AML-193 (cell line): ENCODE measurements at places on chromosomes 13 and 19.

- no peak for DNase-seq
Measured at GRCh38 chr13:63041640-63042414, 1626.2 kb upstream of the PCDH20 start.

DNA sequence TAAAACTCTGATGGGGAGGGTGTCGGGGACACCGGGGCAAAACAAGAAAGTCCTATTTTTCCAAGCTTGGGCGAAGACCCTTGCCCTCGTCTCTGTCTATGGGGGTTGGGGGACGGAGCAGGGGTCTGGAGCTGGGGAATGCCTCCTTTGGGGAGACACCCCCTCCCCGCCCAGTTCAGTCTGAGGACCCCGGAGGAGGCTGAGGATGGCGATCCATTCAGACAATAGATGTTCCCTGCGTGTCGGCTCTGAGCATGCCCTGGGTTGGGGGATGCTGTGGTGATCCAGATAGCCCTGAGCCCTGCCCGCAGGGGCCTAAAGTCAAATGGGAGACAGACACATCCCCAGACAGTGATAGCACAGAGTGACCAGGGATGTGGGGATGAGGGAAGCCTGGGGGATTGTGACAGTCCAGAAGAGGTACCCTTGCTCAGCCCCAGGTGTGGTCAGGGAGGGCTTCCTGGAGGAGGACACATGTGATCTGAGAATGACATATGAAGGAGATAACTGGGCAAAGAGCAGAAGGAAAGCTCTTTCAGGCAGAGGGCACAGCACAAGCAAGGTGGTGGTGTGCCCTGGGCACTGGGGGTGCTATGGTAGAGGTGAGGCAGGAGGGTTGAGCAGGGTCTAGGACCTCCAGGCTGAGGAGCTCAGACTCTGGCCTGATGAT, 9.1 kb downstream of the LRFN3 start:
- DNase-seq = no peak

GRCh38 chr19:38734426-38735256, 9.6 kb downstream of the CAPN12 start:
- DNase-seq = peak; percentile 12

GRCh38 chr13:97141564-97142005, 80.5 kb upstream of the MBNL2 start:
- no peak for DNase-seq

- DNase-seq = no peak
Measured at GRCh38 chr13:48891586-48891985, 84.1 kb upstream of the FNDC3A start.

DNA sequence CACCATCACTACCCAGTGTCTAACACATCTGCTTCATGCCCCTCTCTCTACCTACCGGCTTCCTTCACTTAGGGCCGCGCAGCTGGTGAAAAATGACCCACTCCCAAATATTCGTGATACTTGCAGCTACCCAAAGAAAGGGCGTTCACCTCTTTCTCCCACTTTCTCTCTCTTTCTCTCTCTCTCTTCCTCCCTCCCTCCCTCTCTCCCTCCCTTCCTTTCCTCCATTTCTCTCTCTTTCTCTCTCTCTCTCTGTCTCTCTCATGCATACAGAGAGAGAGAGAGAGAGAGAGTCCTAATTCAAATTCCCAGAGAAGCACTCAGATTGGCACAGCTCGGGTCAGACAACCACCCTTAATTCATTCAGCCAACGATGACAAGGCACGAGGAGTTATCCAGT, 27.7 kb upstream of the POP4 start:
- DNase-seq = no peak

- DNase-seq = no peak
Measured at GRCh38 chr19:58544591-58545285, 874 bp downstream of the TRIM28 start.

GRCh38 chr19:20186174-20186573, 19.2 kb downstream of the ZNF486 start:
- no peak for DNase-seq

- no peak for DNase-seq
Measured at GRCh38 chr13:48518083-48518482, 14.8 kb downstream of the RCBTB2 start.

DNA sequence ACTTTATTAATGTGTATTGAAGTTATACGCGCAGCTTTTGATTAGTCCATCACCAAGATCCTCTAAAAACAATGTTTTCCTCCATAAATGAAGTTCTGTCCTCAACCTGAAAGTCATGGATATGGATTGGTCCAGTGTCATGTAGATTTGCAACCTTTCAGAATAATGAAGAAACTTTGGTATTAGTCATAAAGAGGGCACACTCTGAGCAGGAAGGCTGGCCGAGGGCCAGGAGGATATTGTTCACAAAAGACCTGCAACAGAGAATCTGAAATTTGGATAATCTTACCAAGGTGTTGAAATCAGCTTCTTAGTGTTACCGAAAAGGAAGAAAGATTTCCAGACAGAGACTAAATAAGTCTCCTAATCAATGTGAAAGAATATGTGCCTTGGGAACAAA, 20.7 kb downstream of the CLDN10 start:
- DNase-seq = no peak

DNA sequence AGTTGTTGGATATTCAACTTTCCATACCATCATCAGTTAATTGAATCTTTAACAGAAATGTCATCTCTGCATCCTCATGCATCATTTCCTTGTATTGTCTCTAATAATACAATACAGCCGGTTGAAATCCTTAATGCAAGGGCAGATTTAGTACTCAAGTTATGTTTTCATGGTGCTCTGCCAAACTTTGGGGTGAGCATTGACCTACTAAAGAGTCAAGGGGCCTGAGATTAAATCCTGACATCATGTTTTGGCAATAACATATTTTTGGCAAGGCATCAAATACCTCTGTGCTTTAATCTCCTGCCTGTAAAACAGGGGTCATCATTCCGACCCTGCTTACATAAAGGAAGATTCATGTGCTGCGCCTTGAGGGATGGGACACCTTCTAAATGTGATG, 42.7 kb upstream of the ABCC4 start:
- DNase-seq = no peak

- DNase-seq = no peak
Measured at GRCh38 chr13:108682714-108683113, 53.3 kb downstream of the MYO16 start.

DNA sequence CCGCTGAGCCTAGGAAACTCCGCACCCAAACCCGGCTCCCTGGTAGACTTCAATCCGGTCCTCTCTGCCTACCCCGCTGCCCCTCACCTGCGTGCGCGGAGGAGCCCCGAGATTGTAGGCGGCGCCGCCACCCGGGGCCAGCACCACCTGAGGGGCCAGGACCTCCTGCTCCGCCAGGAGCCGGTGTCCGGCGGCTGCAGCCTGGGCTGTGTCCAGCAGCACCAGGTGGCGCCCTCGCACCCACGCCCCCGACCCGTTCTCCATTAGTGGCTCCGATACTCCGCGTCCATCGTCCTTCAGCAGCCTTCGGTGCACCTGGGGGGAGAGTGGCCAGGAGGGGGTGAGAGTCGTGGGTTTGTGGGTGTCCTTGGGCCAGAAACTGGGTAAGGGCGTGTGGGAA, 18.5 kb downstream of the MAN2B1 start:
- DNase-seq = no peak

GRCh38 chr19:33503030-33503429, 18.6 kb downstream of the PEPD start:
- no peak for DNase-seq

DNA sequence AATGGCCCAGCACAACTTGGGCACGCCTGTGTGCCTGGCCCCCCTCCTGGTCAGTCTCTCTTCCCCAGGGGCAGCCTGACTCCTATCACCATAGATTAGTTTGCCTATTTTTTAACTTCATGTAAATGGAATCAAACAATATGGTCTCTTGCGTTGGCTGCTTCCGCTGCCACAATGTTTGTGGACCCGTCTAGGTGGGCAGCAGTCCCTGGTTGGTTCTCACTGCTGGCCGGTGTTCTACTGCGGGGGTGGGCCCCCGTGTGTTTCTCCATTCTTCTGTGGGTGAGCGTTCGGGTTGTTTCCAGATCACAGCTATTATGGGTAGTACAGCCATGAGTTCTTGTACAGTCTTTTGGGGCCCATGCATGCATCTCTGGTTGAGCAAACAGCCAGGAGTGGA, 47.3 kb downstream of the CEBPG start:
- no peak for DNase-seq

DNA sequence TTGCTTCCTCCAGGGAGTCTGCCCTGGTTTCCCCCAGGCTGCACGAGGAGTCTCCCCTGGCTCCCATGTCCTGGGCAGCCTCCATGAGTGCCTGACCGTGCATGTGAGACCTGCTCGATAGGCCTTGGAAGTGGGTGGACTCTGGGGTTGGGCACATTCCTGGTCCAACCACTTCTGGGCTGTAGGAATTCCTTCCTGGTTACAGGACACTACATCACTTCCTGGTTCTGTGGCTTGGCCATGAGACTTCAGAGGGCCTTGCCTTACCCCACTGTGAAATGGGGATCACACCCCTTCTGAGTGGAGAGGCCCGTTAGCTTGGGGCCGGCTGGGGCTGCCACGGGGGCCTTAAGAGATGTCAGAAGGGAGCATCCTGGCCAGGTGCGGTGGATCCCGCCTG, 4.0 kb upstream of the ZNF628 start:
- DNase-seq = no peak

DNA sequence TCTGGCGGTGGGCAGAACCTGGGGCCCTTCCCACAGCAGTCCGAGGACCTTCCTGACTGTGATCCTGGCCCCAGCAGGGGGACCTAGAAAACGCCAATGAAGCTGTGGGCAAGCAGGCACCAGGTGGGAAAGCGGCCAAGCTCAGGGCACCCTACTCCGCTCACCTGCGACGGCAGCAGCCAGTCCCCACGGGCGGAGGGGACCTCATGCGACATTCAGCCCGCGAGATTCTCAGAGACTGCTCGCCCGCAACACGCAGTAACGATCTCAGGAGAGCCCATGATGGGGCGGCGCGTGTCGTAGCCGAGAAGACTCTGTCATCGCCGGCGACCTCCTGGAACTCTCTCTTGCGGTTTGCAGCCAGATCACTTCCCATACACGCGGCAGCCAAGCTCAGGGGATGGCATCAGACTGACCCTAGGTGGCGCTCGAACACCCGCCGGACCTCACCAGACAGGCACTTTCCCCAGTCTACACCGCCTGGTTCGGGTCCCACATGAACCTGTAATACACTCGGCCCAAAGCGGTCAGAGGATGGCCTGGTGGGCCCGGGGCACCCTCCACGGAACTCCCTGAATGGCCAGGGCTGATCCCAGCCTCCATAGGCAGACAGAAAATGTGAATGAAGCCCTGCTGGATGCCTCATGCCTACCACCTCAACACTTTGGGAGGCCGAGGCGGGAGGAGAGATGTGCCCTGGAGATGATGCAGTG, 26.5 kb downstream of the MAN2B1 start:
- DNase-seq = peak; percentile 80

GRCh38 chr19:19911150-19911549, 10.4 kb downstream of the ZNF93 start:
- DNase-seq = no peak

DNA sequence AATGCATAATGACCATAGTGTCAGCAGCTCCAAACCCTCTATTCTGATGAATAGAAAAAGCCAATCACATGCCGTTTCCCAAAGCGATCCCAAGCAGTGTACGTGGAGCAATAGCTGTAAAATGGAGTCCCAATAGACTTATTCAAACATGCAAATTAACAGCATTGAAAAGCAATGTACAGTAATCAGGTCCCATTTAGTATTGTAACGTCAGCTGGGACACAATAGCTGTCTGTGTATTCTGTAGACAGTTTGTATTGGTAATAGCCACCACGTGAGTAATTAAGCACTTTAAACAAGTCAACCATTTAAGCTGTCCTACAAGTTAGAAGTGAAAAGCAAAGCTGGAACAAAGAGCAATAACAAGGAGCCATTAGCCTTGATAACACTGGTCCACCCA, 698.2 kb downstream of the PCDH17 start:
- no peak for DNase-seq

GRCh38 chr13:20494656-20495055, 31.0 kb downstream of the CRYL1 start:
- DNase-seq = no peak

DNA sequence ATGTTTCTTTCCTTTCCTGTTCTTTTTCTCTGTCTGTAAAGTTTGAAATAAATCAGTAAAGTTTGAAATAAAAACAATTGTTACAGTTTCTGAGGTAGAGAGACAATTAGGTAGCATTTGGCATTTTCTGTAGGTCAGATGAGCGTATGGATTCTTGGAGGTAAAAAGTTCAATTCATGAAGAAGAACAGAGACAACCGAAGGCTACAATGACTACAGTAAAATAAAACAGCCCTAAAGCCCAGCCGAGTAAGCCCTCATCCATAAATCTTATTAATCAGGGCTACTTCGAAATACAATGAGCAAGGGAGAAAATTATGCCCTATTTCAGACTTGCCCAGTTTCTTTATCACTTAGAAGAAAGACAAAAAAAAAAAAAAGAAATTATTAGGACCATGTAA, 941.9 kb upstream of the SLC10A2 start:
- DNase-seq = no peak

- no peak for DNase-seq
Measured at GRCh38 chr19:33558151-33558550, 36.6 kb upstream of the PEPD start.

- DNase-seq = no peak
Measured at GRCh38 chr19:29564574-29565005, 38.8 kb downstream of the VSTM2B start.

DNA sequence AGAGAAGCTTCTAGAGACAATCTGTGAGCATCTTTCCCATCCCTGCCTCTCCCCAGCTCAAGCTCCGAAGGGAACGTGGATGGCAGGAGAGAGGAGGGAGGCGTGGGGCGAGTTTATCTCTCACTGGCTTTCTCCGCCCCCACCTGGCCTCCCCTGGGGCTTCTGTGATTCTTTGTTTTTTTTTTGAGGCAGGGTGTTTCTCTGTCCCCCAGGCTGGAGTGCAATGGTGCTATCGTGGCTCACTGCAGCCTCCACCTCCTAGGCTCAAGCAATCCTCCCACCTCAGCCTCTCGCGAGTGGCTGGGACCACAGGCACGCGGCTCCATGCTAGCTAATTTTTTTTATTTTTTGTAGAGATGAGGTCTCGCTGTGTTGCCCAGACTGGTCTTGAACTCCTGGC, 23.0 kb downstream of the EFNA2 start:
- no peak for DNase-seq

DNA sequence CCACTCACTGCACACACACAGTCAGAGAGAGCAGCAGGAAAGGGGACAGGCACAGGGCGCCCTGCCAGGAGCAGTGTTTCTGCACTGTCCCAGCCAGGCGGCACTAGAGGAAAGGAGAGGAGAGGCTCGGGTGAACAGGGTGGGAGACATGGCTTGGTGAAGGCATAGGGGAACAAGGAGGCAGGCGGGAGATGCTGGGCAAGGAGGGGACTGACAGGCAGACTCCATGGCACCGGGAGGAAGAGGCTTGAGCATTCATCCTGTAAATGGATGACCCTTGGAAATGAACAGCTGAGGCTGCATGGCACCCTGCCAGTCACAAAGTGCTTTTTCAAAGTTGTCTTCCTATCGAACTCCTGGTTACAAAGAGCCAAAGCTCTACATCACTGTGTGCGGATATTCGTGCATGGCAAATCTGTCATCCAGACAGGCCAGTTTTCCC, 22.4 kb downstream of the MED26 start:
- DNase-seq = no peak

GRCh38 chr19:7916103-7916954, 1.7 kb downstream of the TGFBR3L start:
- no peak for DNase-seq
